Liver (tissue), 10 donors: ENCODE measurements at places on chromosomes 6 and 20. TPM values are rescaled to one million over a fixed set of nuclear protein-coding genes. Genes with fewer than 3 reads are reported as not detected.

GRCh38 chr6:134984821-134985220, 34.9 kb upstream of the ALDH8A1 start:
- no peak for DNase-seq
- H3K27ac ChIP-seq = no peak overlapping the region
- no peak overlapping the region for H3K4me3 ChIP-seq
- peaks cover 11% of the 10 kb centered on the region for H3K36me3 ChIP-seq
- H3K4me1 ChIP-seq = peaks cover 13% of the 10 kb centered on the region

GRCh38 chr6:169274781-169275180, 21.1 kb upstream of the THBS2 start:
- DNase-seq = no peak
- H3K4me1 ChIP-seq = no peaks in the 10 kb centered on the region
- no peaks in the 10 kb centered on the region for H3K36me3 ChIP-seq
- H3K27ac ChIP-seq = no peak overlapping the region

RAD21L1 gene
- total RNA-seq = not detected

MYCT1 gene
- 9.1 TPM for total RNA-seq

TMEM217 gene
- 3.2 TPM for total RNA-seq

DLL1 gene
- total RNA-seq = 2.3 TPM

XKR7 gene
- total RNA-seq = under 0.01 TPM

DNA sequence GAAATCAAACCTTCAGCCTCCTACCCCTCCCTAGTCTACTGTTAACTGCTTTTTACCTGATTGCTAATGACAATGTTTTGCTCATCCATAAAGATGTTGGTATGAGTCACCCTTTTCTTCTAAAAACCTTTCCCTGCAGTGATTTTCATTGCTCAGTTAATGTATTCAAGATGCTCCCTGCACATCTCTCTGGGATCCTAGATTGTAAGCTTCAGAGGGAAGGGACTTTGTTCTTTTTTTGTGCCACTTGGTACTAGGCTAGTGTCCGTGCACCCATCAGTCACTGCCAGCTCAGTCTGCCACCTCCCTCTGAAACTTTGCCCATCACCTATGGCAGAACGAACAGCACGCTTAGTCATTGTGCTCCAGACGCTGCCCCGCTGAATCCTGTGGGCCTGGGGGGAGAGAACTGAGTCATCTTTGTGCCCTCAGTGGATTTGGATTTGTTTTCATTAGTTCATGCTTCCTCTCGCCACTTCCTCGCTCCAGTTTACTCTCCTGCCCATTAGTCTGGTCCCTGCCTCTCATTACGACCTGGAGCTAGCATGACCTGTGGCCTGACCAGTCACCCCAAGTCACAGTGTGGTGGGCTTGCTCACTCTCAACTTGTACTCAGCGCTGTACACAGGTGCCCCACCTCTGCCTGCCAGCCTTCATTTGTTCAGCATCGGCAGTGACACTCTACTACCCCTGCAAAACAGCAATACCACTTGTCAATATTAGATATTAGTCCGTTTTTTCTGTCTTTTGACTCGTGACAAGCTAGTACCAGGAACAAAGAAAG, 78.0 kb upstream of the TMEM181 start:
- no peaks in the 10 kb centered on the region for H3K27me3 ChIP-seq
- H3K4me1 ChIP-seq = no peaks in the 10 kb centered on the region
- peaks cover 29% of the 10 kb centered on the region for H3K36me3 ChIP-seq

TRAPPC3L gene
- 0.08 TPM for total RNA-seq

TNXB gene
- 6.8 TPM for total RNA-seq

GRCh38 chr6:75171986-75172385, 33.9 kb downstream of the COL12A1 start:
- no peak for DNase-seq
- no peaks in the 10 kb centered on the region for H3K27me3 ChIP-seq
- no peaks in the 10 kb centered on the region for H3K36me3 ChIP-seq
- H3K4me1 ChIP-seq = no peaks in the 10 kb centered on the region
- H3K27ac ChIP-seq = no peak overlapping the region
